Coronary artery (tissue), 2 donors: ENCODE measurements at places on chromosomes 1 and 21.

DNA sequence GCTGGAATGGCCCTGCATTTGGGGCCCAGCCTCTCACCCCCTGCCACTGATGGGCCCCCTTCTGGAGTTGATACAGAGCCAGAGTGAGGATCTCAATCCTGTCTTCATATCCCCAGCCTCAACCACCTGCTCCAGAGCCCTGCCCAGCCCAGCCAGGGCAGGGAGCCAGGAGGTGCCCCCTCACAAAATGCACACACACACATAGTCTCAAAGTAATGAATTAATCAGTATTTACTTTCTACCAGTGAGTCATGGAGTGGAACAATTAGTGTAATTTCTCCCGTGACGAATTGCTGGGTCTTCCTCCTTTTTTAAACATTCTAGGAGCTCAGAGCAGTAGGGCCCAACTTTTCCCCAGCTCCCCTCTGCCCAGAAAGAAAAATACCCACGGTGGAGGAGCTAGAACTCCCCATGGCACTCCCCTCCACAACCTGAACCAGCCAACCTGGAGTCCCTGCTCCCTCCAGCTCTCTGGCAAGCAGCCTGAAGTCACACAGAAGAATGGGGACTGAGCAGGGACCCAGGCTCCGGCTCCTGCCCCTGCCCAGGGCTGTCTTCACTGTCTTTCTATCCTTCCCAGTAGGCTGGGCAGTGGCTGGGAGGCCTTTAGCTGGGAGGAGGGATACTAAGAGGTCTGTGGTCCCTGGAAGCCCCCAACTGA is 29.3 kb downstream of the SDC3 start:
- DNase-seq: no peak

- no peak for DNase-seq
These were observed 71.1 kb upstream of the C8B start for GRCh38 chr1:57036641-57037579.

- DNase-seq: no peak
These were observed 7.1 kb downstream of the GPR157 start for GRCh38 chr1:9121496-9122409.

GRCh38 chr1:7292714-7293419 is 478.2 kb upstream of the VAMP3 start:
- DNase-seq: no peak

- DNase-seq: no peak
These were observed 33.9 kb downstream of the RUNX3 start for GRCh38 chr1:24896176-24896575.

- DNase-seq: no peak
These were observed 5.2 kb upstream of the AGPAT3 start for GRCh38 chr21:43859747-43860214.

DNA sequence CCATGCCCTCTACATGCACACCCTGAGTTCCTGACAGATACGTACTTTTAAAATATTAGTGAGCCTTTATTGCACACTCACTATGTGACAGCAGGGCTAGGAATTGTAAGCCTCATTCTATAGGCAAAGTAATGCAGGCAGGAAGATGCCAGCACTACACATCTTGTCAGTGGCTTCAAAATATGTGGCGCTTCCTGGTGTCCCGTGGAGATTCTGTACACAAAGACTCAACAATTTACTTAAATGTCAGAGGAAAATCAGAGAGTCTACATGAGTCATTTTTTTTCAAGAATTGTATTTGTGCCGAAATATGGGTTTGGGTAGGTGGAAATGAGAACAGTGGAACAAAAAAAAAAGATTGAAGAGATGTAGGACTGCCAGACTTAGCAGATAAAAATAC is 27.6 kb downstream of the RNASEL start:
- no peak for DNase-seq

DNA sequence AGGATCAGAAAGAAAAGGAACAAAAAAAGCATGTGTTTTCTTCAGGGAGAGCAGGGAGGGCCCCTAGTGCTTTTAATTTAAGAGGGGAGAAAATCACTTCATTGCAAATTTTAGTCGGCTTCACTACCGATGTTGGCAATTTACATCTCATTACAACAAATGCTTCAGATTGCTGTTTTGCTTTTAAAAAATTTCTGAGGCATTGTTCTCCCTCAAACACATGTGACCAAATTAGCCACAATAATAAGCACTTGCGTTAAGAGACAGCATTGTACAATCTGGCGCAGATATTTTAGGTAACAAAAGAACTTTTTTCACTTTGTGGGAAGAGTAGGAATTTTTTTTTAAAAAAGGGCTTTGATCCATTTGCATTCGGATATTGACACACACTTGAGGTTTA is 29.8 kb downstream of the BEND5 start:
- DNase-seq: no peak

GRCh38 chr1:107883562-107883961 is 81.4 kb downstream of the VAV3 start:
- no peak for DNase-seq
